NCI-H2081 (cell line): ENCODE measurements at places on chromosomes 6 and 20.

GRCh38 chr6:118523216-118523615 is 24.9 kb upstream of the PLN start:
- no peak for DNase-seq

DNA sequence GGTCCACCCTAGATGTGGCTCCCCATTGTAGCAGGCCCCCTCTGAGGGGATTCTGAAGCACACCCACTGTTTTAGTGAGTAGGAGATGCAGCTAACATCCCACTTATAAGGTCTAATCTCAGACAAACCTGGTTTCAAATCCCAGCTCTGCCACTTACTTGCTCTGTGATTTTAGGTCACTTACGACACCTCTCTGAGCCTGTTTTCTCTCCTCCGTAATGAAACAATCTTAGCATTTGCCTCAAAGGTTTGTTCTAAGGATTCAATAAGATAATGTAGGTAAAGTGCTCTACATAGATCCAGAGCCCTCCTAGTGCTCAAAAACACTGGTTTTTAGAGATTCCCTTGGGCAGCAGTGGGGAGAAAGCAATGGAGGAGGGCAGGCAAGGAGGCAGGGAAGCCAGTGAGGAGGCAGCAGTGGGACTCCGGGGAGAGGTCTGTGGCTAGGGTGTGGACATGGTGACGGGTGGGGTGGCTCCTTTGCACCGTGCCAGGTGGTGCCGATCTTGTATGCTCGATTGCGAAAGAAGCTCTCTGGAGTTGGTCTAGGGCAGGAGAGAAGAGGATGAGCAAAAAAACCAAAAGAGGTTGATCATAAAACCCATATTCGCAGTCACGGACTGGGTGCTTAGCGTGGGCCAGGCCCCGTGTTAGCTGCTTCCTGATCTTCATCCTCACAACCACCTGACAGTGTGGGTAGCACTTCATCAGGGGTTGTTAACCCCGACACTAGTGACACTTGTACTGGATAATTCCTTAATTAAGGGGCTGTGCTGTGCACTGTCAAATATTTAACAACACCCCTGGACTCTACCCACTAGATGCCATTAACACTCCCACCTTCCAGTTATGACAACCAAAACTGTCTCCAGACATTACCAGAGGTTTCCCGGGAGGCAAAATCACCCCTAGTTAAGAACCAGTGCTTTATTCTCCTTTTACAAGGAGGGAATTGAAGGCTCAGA is 16.8 kb upstream of the PTGIS start:
- DNase-seq: no peak

GRCh38 chr6:86536121-86536520 is 401.2 kb upstream of the HTR1E start:
- no peak for DNase-seq

- DNase-seq: no peak
These were observed 2.8 kb downstream of the BCL2L1 start for GRCh38 chr20:31719644-31720485.

DNA sequence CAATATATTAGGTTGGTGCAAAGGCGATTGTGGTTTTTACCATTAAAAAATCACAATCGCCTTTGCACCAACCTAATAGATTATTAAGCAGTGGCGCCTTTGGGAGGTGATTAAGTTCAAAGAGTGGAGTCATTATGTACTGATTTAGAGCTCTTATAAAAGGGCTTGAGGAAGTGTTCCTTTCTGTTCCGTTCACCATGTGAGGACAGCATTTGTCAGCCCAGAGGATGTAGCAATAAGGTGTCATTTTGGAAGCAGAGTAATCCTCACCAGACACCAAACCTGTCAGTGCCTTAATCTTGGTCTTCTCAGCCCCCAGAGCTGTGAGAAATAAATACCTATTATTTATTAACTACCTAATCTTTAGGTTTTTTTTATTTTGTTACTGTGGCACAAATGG is 542.1 kb upstream of the MAN1A1 start:
- DNase-seq: no peak

DNA sequence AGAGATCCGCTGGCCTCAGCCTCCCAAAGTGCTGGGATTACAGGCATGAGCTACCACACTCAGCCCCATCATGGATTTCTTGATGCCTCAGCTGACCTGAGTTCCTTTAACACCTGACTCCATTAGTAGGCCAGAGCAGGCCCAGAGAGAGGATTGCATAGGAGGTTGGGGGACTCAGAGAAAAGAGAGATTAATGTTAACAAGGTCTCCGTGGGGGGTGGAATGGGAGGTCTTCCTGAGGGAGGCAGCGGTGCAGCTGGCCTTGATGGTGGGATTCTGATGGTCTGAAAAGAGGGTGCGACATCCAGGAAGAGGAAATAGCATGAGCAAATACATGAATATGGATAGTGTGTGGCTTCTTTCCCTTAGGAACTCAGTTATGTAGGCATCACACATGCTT is 9.9 kb downstream of the SGK2 start:
- no peak for DNase-seq

DNA sequence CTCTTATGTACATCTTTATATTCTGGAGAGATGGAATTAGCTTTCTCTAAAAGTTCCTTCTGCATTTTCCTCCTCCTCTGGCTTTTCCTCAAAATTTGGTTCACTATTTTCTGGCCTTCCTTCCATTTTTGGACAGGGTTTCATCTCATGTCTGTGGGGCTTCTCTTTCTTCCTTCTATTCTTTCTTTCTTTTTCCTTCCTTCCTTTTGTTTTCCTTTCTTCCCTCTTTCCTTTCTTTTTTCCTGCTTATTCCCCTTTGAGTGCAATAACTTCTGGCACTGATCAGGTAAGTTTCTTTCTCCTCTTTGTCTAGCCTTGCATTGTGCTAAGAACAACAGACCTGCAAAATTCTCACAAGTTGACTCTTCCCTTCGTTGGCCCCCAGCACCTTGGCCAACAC is 5.5 kb upstream of the ATRN start:
- DNase-seq: no peak

DNA sequence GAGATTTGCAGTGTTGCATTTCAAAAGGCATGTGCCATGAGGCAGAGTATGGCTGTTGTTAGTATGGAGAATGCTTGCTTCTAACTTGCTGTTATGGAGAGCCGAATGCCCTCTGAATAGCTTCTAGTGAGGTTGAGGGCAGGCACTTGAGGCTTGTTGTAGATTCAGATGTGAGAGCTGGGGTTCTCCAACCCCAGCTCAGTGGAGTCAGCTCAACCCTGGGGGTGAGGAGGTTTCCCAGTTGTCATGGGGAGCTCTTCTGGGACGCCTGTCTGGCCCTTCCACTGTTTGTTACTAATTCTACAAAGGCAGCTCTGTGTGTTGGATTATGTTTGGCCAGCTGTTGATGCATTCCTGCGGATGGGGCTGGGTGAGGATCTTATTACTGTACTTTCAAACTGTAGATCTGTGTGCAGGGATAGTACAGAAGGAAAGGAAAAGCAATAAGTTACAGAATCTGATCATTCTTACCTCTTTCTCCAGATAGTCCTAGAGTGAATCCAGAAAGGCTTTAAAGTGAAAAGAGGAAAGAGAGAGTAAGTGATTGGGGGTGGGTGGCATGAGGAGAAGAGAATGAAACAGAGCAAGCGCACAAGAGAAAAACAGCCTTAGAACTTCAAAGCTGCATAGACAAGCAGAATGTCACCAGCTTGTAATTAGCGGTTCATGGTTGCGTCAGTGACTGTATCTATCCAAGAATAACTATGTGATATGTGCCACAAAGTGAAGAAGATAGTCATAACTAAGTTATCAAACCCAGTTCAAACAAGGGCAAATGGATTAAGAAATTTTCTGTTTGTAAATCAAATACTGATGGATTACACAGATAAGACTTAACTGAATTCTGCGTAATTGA is 148.7 kb downstream of the PRL start:
- peak; percentile 88 for DNase-seq

DNA sequence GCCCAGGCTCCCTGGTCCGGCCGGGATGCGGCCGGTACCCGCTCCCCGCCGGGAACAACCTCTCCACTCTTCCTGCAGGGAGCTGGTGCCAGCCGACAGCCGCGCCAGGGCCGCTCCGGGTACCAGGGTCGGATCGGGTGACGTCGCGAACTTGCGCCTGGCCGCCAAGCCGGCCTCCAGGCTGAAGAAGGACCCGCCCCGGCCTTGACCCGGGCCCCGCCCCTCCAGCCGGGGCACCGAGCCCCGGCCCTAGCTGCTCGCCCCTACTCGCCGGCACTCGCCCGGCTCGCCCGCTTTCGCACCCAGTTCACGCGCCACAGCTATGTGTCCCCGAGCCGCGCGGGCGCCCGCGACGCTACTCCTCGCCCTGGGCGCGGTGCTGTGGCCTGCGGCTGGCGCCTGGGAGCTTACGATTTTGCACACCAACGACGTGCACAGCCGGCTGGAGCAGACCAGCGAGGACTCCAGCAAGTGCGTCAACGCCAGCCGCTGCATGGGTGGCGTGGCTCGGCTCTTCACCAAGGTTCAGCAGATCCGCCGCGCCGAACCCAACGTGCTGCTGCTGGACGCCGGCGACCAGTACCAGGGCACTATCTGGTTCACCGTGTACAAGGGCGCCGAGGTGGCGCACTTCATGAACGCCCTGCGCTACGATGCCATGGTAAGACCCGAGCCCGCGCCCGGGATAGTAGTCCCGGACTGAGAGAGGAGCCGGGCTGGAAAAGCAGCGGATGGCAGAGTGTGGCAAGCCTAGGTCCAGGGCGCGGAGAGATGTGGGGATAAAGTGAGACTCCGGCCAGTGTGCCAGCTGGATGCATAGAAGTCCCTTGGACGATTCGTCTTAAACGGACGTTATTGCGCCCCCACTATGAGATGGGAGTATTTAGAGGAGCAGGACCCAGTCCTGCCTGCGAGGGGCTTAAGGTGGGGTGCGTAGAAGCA is at the start of gene NT5E:
TSS of gene NT5E (plus strand) at position 266 of the 942 bp plus-strand sequence. CDS start at position 323, 57 bp downstream.
- DNase-seq: peak; percentile 3

DNA sequence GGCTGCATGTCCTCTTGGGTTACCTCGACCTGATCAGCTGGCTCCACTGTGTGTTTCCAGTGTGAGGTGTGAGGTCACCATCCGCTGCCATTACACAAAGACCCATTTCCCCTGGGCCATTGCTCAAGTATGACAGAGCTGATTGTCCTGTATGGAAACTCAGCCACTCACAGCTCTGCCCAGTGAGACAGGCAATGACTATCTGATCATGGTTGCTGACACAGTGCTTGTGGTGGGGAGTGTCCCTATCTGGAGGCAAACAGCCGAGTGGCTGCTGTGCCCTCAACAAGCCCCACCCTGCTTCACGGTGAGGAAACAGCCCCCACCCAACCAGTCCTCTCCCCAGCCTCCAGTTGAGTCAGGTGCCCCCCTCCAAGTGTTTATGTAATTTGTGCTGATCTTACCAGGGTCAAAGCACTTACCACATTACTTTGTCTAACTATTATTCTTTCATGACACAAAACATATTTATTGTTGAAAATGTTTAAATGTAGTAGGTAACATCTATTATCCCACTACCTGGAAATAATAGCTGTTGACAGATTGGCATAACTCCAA is 11.7 kb upstream of the MAPK13 start:
- no peak for DNase-seq
